ENCODE measurements at places on chromosomes 7 and 10.

- no peak for DNase-seq
Observed at GRCh38 chr7:83796760-83797159, 147.8 kb upstream of the SEMA3E start.

GRCh38 chr7:497946-498655 is 21.5 kb downstream of the PDGFA start:
- no peak for DNase-seq

- no peak for DNase-seq
Observed at GRCh38 chr7:54712820-54713219, 46.2 kb downstream of the SEC61G start.

DNA sequence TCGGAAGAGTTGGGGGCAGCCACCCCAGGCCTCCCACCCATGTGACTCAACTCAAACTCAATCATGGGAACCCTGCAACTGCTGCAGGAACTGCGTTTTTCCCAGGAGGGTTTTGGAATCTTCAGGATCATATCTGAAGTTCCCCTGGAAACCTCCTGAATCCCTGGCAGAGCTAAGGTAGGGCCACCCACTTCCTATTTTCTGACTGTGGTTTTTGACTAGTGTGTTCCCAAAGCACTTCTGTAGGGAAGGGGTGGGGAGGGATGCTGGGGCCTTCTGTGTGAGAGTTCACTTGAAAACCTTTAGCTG is 127.6 kb upstream of the UNC5B start:
- DNase-seq: no peak

All from ascending aorta (tissue), 2 donors.